Stomach (tissue), 19 donors: ENCODE measurements at places on chromosomes 1 and 21.
A peak's percentile ranks its signal among the peaks of the same experiment; 100 is the strongest.

GRCh38 chr21:26020510-26020909, 150.1 kb downstream of the APP start:
- no peak for DNase-seq
- no peaks in the 10 kb centered on the region for H3K4me1 ChIP-seq
- H3K27me3 ChIP-seq, result no peaks in the 10 kb centered on the region
- H3K36me3 ChIP-seq, result peaks cover 13% of the 10 kb centered on the region

GRCh38 chr1:240869071-240869470, 257.1 kb upstream of the GREM2 start:
- H3K27ac ChIP-seq, result no peak overlapping the region
- no peak for DNase-seq
- H3K36me3 ChIP-seq, result no peaks in the 10 kb centered on the region

GRCh38 chr1:227558732-227559262, 4.6 kb upstream of the ZNF678 start:
- no peaks in the 10 kb centered on the region for H3K4me1 ChIP-seq
- peaks cover 46% of the 10 kb centered on the region for H3K27me3 ChIP-seq
- H3K27ac ChIP-seq, result no peak overlapping the region
- H3K4me3 ChIP-seq, result no peak overlapping the region

DNA sequence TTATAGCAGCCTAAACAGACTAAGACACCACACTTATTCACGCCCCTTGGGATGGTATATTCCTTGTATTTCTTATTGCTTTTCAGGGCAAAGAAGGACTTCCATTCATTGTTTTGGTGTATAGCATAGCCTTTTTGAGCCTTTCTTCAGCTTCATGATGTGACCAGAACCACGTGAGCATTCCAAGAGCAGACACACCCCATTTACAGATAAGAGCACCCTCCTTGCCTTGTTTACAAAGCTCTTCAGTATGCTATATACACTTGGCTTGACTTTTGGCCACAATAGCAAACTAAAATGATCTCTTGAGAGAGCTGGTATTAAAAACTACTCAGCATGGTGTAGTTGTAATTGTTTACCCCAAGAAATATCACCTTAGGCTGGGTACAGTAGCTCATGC, 78.7 kb downstream of the PIK3R3 start:
- no peak overlapping the region for H3K27ac ChIP-seq
- H3K4me3 ChIP-seq, result no peak overlapping the region
- DNase-seq, result no peak
- no peaks in the 10 kb centered on the region for H3K4me1 ChIP-seq

GRCh38 chr1:200153277-200154055, 126.0 kb downstream of the NR5A2 start:
- H3K4me1 ChIP-seq, result no peaks in the 10 kb centered on the region
- no peaks in the 10 kb centered on the region for H3K27me3 ChIP-seq
- peak overlapping the region; percentile 43 for H3K27ac ChIP-seq
- DNase-seq, result peak; percentile 43
- no peak overlapping the region for H3K4me3 ChIP-seq
- no peaks in the 10 kb centered on the region for H3K36me3 ChIP-seq

DNA sequence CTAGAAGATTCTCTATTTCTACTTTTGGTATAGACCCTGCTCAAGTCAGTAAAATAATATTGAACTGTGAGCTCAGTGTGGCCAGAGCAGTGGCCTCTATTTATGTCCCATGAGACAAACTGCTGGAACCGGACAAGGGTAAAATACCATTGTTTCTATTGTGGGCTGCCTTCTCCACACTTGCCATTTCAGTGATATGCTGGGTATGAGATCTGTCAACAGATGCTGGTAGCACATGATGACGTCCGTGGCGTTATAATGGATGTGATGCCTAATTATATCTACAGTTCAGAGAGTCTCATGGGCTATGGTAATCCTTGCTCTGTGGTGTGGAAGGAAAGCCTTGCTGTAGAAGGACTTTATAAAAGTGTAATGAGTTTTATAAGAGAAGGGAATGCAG, 2.4 kb downstream of the ACTN2 start:
- no peak for DNase-seq
- peaks cover 18% of the 10 kb centered on the region for H3K4me1 ChIP-seq
- H3K4me3 ChIP-seq, result no peak overlapping the region
- H3K27me3 ChIP-seq, result no peaks in the 10 kb centered on the region
- H3K27ac ChIP-seq, result no peak overlapping the region

GRCh38 chr1:226738995-226739695, at the start of gene ITPKB:
Gene ITPKB, minus strand, starts transcription at chr1:226739282. Its CDS starts 1,824 bp downstream, at chr1:226737458.
- H3K4me1 ChIP-seq, result peaks cover 26% of the 10 kb centered on the region
- DNase-seq, result peak; percentile 56
- H3K27ac ChIP-seq, result peak within 1 kb of the TSS; percentile 91
- H3K27me3 ChIP-seq, result no peaks in the 10 kb centered on the region
- H3K4me3 ChIP-seq, result peak within 1 kb of the TSS; percentile 89

DNA sequence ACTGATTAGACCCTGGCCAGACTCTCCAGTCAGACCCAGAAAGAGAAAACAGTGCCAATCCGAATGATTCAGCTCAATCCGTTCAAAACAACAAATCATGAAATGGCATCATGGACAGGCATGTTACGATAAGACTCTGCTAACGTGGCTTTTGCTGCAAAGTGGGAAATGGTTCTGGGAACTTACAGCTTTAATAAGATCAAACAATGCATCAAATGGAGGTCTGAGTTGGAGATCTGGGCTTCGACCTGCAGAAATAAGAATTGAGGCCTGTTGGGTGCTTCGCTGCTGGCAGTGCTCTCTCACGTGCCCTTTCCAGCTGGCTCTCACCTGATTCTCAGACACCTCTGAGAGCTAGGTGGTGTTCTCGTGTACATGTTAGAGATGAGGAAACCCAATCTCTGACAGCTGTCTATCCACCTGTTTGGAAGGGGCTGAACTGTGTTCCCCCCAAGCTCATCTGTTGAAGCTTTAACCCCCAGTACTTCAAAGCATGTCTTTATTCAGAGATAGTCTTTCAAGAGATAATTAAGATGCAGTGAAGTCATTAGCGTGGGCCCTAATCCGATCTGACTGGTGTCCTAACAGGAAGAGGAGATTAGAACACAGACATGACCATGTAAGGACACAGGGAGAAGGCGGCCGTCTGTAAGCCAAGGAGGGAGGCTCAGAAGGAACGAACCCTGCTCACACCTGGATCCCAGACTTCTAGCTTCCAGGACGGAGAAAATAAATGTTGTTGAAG, 45.5 kb upstream of the ETS2 start:
- H3K4me1 ChIP-seq, result peaks cover 21% of the 10 kb centered on the region
- H3K4me3 ChIP-seq, result no peak overlapping the region
- no peak overlapping the region for H3K27ac ChIP-seq
- no peaks in the 10 kb centered on the region for H3K27me3 ChIP-seq
- no peak for DNase-seq

GRCh38 chr1:54927472-54928240, 40.7 kb upstream of the DHCR24 start:
- no peak overlapping the region for H3K4me3 ChIP-seq
- H3K27me3 ChIP-seq, result no peaks in the 10 kb centered on the region
- peak; percentile 35 for DNase-seq
- H3K4me1 ChIP-seq, result no peaks in the 10 kb centered on the region

- no peaks in the 10 kb centered on the region for H3K27me3 ChIP-seq
- H3K4me3 ChIP-seq, result peak overlapping the region; percentile 2
- H3K27ac ChIP-seq, result no peak overlapping the region
- H3K36me3 ChIP-seq, result no peaks in the 10 kb centered on the region
Measured at GRCh38 chr1:239458144-239458500, 71.8 kb downstream of the CHRM3 start.

DNA sequence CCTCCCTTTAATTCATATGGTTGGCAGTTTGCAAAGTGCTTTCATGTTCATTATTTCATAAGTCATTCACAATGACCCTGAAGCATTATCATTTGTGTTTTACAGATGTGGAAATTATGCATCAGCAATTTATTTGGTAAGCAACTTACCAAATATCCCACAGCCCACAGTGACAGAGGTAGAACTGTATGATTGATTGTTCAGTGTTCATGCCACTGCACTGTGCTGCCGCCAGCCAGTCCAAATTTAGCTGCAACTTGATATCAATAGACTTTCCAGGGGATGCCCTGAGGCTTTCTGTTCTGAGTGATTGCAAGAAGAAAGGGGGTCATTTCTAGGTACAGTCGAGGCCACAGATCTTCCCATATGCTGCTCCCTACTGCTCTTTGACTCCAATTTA, 380.3 kb downstream of the PLPP3 start:
- no peaks in the 10 kb centered on the region for H3K36me3 ChIP-seq
- DNase-seq, result no peak
- H3K27me3 ChIP-seq, result no peaks in the 10 kb centered on the region

DNA sequence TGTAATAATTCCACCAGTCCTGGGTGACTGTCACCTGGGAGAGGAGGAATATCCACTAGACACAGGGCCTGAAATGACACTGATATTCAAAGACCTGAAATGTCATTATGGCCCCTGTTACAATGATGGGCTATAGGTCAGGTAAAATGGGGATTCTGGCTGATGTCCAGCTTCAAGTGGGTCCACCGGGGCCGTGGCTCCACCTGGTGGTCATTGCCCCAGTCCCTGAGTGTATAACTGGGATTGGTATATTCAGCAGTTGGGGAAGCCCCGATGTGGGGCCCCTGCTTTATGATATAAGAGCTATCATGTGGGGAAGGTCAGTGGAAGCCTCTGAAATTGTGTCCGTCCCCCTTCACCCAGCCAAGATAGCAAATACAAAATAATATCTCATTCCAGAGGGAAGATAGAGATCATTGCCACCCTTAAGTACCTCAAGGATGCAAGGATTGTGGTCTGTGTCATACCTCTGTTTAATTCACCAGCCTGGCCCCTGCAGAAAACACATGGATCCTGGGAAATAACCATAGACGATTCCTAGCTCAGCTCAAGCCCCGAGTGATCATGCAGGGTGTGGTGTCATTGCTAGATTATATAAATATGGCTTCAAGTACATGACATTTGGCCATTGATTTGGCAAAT, 19.4 kb downstream of the PLEKHO1 start:
- peak; percentile 75 for DNase-seq
- H3K27ac ChIP-seq, result no peak overlapping the region
- no peaks in the 10 kb centered on the region for H3K36me3 ChIP-seq

- H3K27me3 ChIP-seq, result peaks cover 7% of the 10 kb centered on the region
- H3K4me3 ChIP-seq, result no peak overlapping the region
- peak; percentile 57 for DNase-seq
Measured at GRCh38 chr1:204975568-204976235, 67.3 kb upstream of the CNTN2 start.

DNA sequence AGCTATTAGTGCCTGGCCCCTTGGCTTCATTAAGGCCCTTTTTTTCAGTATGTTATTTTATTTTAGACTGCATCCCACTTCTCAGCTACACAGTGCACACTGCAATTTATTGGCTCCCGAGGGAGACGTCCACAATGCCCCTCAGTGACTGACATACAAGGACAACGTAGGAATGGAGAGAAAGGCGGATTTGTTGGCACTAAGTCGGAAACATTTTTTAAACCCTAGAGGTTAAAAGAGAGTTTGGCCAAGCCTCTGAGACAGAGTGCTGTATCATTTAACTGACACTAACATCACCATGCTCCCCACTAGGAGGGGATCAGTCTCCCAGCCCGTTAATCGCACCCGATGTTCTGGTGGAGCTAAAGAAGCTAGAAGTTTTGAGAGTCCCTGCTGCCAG, 45.7 kb upstream of the FOXD3 start:
- H3K27me3 ChIP-seq, result no peaks in the 10 kb centered on the region
- no peak overlapping the region for H3K4me3 ChIP-seq
- H3K27ac ChIP-seq, result no peak overlapping the region
- H3K36me3 ChIP-seq, result no peaks in the 10 kb centered on the region
- no peak for DNase-seq
- H3K4me1 ChIP-seq, result no peaks in the 10 kb centered on the region

- DNase-seq, result no peak
- H3K4me3 ChIP-seq, result no peak overlapping the region
- H3K36me3 ChIP-seq, result no peaks in the 10 kb centered on the region
- no peaks in the 10 kb centered on the region for H3K27me3 ChIP-seq
- H3K4me1 ChIP-seq, result peaks cover 7% of the 10 kb centered on the region
Measured at GRCh38 chr1:42037586-42037985, 115.6 kb upstream of the GUCA2B start.

GRCh38 chr1:88224906-88225305, 459.2 kb upstream of the PKN2 start:
- no peaks in the 10 kb centered on the region for H3K27me3 ChIP-seq
- no peak overlapping the region for H3K4me3 ChIP-seq
- H3K4me1 ChIP-seq, result no peaks in the 10 kb centered on the region
- H3K36me3 ChIP-seq, result no peaks in the 10 kb centered on the region
- no peak for DNase-seq
- no peak overlapping the region for H3K27ac ChIP-seq

DNA sequence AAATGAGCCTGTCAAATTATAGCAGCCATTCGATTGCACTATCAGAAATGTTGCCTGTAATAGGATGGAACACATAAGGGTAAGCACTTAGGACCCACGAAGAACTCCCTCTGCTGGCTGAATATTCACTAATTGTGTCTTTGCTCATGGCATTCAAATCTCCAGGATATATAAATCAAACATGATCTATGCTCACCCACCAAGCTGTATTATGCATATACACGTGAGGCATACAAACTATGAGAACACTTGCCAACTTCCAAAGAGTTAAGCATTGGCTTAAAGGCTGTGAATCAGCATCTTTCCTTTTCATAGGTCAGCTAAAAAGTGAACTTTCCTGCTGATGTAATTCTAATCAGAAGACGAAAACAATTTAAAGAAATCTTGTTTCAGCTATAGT, 34.5 kb downstream of the TMPRSS15 start:
- no peaks in the 10 kb centered on the region for H3K4me1 ChIP-seq
- no peaks in the 10 kb centered on the region for H3K27me3 ChIP-seq
- no peak for DNase-seq
- H3K27ac ChIP-seq, result no peak overlapping the region

GRCh38 chr21:36048357-36048756, 12.0 kb downstream of the SETD4 start:
- no peaks in the 10 kb centered on the region for H3K27me3 ChIP-seq
- no peak for DNase-seq
- H3K27ac ChIP-seq, result no peak overlapping the region

- H3K27me3 ChIP-seq, result no peaks in the 10 kb centered on the region
- no peak overlapping the region for H3K27ac ChIP-seq
- DNase-seq, result peak; percentile 35
- H3K4me3 ChIP-seq, result no peak overlapping the region
- H3K4me1 ChIP-seq, result peaks cover 5% of the 10 kb centered on the region
Measured at GRCh38 chr1:167342846-167343245, 122.2 kb downstream of the POU2F1 start.

- no peaks in the 10 kb centered on the region for H3K36me3 ChIP-seq
- H3K4me1 ChIP-seq, result no peaks in the 10 kb centered on the region
- no peaks in the 10 kb centered on the region for H3K27me3 ChIP-seq
- H3K27ac ChIP-seq, result no peak overlapping the region
- DNase-seq, result no peak
- H3K4me3 ChIP-seq, result no peak overlapping the region
Measured at GRCh38 chr1:238052496-238053266, 162.0 kb upstream of the ZP4 start.

- no peak overlapping the region for H3K4me3 ChIP-seq
- H3K27ac ChIP-seq, result no peak overlapping the region
- H3K4me1 ChIP-seq, result peaks cover 2% of the 10 kb centered on the region
- H3K27me3 ChIP-seq, result peaks cover 8% of the 10 kb centered on the region
- H3K36me3 ChIP-seq, result no peaks in the 10 kb centered on the region
Measured at GRCh38 chr1:47757226-47757975, 239.8 kb downstream of the TRABD2B start.
